ENCODE measurements at places on chromosomes 7 and 10.

- DNase-seq: no peak
Measured at GRCh38 chr7:33883671-33883965, 21.7 kb upstream of the BMPER start.

DNA sequence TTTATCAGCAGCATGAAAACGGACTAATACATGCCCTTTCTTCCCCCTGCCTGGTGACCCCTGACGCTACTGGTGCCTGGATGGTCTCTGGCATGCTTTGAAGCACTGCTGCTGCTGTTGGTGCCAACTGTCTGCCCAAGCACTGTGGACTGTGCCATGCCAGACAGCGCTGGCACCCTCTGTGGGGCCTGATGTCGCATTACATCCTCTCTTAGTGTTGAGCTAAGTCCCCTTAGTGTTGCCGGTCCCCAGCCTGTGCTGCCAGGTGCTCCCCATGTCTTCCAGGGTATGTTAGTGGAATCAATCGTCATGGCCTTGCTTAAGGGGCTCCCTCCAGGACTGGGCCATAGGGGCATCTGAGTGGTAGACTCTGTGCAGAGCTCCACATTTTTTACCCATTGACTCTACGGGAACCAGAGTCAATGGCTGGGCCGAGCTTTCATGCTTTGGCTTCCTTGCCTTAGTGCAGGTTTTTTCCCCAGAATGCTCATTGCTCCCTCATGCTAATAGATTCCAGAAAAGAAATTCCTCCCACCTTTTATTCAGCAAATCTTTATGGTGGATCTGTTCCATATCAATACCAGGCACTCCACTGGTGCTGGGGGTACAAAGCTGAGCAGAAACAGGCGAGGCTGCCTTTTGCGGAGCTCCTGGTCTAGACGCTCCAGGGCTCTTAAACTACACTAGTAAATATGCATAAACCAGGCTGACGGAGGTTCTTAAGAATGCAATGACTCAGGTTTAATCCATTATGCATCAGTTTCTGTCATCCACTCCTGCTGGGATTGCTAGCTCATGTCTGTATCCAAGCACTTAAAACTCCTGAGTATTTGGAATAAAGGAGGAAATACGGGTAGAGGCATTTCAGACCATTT, 21.8 kb upstream of the MRC1 start:
- no peak for DNase-seq

GRCh38 chr10:8594711-8595110, 540.2 kb downstream of the GATA3 start:
- no peak for DNase-seq

DNA sequence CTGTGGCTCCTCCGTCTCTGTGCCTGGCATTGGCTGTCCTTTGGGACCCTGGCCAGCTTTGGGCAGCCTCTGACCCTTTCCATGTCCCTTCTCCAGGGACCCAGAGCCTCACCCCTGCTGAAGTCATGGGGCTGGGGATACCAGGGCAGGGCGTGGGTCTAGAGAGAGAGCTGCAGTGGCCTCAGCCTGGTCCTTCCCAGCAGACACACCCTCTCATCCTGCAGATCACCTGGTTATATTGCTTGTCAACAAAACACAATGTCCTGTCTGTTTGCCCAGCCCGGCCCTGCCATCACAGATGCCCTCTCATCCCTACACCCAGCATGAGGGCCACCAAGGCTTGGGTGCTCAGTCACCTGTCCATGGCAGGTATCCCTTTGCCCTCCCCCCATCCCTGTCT, 1.8 kb downstream of the MUC17 start:
- DNase-seq: no peak

DNA sequence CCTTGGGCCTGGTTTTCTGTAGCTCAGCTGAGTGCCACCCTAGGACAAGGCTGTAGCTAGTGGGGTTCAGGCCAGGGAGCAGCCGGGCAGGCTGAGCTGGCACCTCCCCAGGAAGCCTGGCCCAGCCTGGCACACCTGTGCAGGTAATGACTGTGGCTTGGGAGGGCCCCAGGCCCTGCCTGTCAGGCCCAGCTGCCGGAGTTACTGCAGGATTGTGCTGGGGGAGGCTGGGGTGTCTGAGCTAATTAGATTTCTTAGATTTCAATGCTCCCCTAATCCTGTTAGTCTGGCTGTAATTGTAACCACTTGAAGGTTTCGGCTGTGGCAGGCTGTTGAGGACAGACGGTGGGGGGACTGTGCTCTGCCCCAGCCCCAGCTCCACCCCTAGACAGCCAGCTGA, 6.0 kb downstream of the ZMIZ1 start:
- no peak for DNase-seq

DNA sequence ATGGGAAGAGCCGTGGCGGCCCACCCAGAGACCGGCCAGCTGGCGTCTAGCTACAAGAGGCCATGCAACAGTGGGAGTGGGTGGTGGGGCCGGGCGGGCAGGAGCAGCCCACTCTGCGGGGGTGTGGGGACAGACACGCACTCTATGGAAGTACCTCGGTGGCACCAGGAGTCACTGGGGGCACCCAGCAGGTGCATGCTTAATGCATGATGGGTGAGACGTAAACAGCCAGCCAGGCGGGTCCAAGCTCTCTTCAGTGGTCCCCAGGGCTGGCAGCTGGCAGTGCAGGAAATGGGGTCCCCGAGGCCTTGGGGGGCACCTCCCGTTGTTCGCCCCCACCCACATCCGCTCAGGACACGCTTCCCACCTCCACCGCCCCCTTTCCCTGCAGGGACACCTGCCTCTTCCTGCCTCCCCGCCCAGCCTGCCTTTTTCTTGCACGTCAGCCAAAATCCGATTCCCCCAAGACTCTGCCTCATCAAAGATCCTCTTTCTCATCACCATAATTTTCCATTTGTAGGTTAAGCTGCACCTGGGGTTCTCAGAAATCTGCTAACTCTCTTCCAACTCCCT, 22.6 kb upstream of the PSMG3 start:
- no peak for DNase-seq

DNA sequence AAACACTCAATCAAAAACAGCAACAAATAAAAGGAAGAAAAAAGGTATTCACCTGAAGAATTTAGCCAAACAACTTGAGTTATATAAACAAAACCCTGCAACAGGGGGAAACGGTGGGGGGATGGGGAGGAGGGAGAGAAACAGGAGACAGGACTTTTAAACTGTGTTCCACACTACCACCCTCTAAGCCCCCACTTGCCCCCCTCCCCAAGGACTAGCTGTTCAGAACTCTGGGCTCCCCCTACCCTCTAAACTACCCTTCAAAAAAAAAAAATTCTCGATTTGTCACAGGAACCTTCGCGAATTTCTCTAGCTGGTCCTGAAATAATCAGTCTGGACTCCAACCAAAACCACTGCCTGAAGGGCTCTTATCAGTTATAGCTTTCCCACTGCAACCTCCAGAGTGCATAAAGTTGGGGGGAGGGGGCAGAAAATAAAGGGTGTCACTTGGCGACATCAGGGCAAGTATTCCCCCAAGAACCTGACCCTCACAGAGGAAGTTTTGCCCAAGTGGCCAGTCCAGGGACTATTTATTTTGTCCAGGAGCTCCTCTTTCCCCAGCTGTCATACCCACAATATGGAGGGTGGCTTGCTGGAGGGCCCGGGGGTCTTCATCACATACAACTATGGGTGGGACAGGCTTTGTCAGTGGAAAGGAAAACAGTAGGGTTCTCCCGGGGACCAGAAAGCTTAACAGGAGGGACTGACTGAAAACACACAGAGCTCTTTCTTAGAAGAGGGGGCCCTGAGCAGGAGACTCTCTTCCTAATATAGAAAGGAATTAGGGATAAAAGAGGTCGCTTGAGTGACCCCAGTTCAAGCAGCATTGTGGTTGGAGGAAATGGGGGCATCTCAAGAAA, 1.3 kb downstream of the UBE2H start:
- no peak for DNase-seq

DNA sequence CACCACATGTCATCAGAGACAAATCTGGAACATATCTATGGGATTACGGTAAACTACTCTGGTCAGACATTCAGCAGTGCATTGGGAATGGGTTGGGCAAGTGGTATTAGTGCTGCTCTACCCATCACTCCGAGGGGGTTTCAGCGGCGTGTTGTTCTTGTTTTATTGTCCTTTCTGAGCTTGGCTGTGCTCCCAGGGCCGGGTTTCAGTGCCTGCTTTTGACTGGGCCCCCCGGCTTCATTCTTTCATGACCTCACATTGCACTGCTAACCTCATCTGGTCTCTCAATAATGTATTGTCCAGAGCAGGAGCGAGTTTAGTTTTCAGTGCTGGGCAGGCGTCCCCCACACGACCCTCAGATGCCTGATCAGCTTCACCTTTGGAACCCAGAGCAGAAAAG, 364.6 kb downstream of the PAXIP1 start:
- DNase-seq: no peak

DNA sequence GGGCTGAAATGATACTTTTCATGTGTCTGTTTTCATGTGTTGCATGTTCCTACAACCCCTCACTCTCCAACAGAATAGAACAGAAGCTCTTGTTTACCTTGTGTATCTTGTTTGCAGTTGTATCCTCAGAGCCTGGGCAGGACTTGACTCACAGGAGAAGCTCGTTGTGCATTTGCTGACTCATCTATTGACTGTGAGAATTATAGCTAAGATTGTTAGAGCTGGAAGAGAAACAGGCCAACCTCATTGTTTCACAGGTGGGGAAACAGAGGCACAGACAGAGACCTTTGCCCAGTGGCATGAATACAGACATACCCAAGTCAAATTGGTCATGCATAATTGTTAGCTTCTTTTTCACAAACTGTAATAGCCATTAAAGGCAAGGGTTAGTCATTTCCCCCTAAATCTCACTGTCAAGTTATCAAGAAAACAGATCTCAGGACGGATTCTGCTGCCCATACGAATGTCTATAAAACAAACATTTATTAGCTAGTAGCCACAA, 4.6 kb upstream of the TSPAN15 start:
- no peak for DNase-seq

- no peak for DNase-seq
Measured at GRCh38 chr7:148735967-148736366, 37.3 kb downstream of the CUL1 start.

GRCh38 chr7:146235195-146235594, 118.6 kb downstream of the CNTNAP2 start:
- DNase-seq: no peak

DNA sequence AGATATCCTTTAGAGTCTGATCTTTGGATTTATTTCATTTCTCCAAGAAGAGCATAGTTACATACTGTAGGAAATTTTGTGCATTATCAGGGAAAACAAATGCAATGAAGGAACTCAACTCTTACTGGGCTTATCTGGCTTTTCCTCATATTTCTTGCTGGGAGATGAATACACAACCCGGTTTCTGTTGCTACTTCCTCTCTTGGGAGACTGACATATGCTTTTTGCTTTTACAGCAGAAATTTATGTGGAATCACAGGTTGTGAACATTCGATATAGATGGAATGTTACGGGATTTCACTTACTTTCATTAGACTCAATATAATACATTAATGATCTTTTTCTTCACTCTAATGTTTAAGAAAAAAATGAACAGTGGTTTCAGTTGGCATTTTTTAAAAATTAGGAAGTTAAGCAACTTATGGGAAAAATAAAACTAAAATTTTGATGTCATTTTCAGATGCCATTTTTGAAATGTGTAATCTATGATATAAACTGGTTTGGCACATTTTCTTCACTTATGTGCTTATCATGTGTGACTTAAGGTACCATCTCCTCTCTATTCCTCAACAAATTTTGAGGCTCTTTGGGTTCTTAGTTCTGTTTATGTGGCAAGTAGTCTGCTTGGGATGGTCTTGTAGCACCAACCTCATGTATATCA, 7.1 kb downstream of the SND1 start:
- DNase-seq: no peak
